Neural crest cell (in vitro differentiated cells): ENCODE measurements at places on chromosomes 11 and 22.

DNA sequence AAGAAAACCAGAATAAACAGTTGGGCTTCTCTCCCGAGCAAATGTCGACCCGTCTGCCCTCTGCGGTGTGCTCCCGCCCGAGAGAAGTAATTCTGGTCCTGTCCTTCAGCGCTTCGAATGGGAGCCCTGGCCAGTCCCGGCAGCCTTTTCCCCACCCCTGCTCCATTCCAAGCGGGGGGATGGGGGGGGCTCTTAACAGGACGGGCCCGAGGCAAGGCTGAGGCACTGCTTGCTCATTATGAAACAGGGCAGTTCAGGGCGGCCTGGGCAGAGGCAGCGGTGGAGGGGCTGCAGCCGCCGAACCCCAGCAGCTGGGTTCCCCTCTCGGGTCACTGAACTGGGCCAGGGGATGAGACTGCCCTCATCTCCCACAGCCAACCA, 9.1 kb downstream of the BACE1-AS start:
- DNase-seq, result peak; percentile 43

DNA sequence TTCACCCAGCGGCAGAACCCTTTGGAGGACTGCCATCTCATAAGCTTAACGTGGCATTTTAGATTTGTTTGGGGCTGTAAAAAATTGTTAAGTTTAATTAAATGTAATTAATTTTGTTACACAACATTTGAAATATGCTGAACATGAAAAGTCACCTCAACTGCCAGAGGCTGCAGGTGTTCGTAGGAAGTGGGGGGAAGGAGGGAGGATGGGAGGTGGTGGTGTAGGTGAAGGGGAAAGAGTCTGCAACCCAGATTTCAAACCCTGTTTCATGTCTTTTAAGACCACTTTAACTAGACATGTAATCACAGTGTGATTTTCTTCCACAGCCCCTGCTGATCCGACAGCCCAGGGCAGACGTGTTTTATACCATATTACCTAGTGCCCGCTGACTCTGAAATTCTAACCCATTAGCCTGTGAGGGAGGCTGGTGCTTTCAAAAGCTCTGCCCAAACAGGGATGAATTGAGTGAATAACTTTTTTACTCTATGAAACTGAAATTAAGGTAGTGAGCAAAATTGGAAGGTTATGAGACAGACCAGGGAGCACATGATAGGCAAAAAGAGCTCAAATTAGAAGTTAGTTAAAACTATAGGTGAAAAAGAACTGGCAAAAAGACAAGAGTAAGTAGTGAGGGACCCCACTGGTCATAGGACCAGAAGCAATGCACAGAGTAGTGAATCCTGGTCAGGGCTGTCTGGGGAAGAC, 279.8 kb downstream of the DDX10 start:
- no peak for DNase-seq

DNA sequence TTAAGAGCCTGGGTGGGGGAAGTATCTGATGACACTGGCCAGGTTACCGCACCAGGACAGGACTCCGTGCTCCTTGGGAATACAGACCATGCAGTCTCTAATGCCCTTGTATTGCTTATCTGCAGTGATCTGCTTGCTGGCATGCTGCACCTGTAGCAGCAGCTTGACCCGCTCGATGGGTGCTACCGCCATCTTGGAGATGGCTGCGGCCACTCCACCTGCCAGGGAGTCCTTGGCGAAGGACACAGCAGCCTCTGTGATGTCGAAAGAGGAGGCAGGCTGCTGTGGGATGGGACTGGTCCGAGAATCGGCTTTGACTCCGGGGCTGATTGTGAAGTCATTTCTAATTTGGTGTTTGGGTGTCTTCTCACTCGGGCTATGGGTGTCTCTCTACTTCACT, 3.1 kb downstream of the WBP2NL start:
- DNase-seq, result no peak

DNA sequence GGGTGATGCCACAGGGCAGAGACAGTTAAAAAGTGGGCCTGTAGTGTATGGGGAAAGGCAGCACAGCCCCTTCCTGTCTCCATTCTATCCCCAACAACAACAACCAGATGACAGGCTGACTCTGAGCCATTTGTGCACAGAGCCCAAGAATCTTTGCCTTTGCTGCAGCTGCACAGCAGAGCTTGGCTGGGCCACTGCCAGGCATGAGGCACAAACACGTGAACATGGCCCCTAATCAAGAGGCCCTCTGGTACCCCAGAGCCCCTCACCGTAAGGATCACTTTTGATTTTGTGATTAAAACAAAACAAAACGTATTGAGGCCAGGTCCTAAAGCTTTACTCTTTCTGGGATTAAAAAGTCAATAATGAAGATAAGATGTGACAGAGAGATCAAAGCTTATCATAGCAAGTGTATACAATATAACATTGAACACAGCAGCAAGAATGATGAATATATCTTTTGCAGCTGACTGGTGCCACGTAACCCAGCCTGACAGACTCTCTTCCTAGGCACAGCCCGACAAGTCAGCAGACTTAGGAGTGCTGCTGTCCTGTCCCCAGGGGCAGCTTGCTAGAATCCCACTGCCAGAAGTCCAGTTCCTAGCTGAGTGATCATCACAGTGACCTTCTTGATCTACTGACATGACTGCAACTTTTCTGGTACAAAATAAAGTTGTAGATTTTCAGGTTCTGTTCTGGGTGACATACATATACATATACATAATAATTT, 117.8 kb downstream of the SERGEF start:
- no peak for DNase-seq
